ENCODE measurements at places on chromosomes 16 and 17. TPM values are rescaled to one million over a fixed set of nuclear protein-coding genes. Genes with fewer than 3 reads are reported as not detected.
A peak's percentile ranks its signal among the peaks of the same experiment; 100 is the strongest.

DNA sequence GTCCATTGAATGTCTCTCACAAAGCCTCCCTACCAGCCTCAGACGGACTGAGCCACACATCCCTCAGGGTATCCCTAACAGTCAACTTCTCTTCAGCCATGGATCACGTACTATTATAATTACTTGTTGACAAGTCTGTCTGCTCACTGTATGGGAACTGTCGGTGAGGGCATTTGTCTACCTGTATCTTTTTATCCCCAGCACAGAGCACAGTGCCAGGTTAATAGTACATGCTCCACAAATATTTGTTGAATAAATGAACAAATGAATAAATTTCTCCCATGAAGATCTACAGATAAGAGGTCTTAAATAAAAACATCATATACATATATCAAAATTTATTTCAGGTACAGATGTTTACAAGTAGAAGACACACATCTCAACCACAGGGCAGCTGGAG, 414.0 kb downstream of the SOX9 start:
- no peak for DNase-seq

- DNase-seq = no peak
Measured at GRCh38 chr17:61450641-61451537, 1.3 kb upstream of the TBX4 start.

GRCh38 chr16:8665529-8665928, 8.9 kb upstream of the ABAT start:
- DNase-seq = no peak

- DNase-seq = no peak
Measured at GRCh38 chr16:51508490-51509212, 357.6 kb upstream of the SALL1 start.

GRCh38 chr16:24010440-24011089, 174.8 kb downstream of the PRKCB start:
- peak; percentile 91 for DNase-seq

Gene KCNAB3
- total RNA-seq = 14.3 TPM

Gene ARHGDIG
- not detected for total RNA-seq

Gene SLC12A3
- total RNA-seq = 0.88 TPM

Data from OCI-LY7 (cell line).